Inflammatory macrophage treated with lipopolysaccharide for 1 hour (primary cell): ENCODE measurements at places on chromosomes 1 and 21.

GRCh38 chr1:19006000-19006399, 49.5 kb upstream of the IFFO2 start:
- no peak for DNase-seq

- DNase-seq, result no peak
These were observed 156.0 kb downstream of the PDE4B start for GRCh38 chr1:65948609-65949229.

- no peak for DNase-seq
These were observed 47.9 kb downstream of the SRRM1 start for GRCh38 chr1:24691051-24691450.

DNA sequence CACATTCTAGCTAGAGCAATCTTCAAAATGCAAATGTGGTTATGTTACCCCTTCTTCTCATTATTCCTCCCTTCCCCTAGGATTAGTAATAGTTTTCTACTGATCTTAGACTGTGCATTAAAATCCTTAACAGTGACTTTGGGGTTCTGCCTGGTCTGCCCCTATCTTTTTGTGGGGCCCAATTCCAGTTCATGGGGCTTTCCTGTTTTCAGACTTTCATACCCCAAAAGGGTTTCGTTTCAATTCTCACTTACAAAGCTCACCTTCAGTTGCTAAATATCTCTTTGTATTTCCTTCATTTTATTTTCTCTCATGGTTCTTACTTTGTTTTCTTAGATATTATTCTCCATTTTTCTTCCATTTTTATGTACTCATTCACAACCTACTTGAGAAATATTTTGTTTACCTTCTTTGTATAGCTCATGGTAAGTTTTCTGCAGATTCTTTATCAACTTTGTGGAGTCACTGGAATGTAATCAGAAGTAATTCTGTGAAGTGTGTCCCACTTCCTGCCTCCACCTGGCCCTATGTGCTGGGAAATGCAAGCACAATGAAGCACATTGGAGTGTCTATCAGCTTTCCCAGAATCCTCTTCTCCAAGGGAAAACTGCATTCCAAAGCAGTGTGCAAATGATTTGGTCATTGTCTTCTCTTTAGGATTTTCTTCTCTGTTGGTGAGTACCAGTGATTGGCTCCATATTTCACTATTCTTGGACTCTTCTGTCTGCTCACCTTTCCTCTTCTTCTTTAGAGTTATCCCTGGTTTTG, 350.2 kb downstream of the ZNF326 start:
- DNase-seq, result no peak

DNA sequence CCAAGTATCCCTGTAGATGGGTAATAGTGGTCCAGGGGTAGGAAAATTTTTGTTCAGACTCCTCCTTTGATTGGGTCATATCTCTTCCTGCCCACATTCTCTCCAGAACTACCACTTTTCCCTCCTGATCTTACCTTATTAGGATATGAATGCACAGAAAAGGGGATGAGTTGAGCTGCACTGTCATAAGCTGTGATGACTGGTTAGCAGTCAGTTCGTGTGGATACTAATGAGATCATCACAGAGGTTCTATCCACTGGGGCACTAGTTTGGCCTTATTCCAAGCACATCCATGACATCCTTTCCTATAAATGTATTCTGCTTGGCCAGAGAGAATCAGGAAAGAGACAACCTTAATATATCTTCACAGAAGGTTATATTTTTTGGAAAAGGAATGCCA, 22.1 kb upstream of the TBX15 start:
- DNase-seq, result no peak

DNA sequence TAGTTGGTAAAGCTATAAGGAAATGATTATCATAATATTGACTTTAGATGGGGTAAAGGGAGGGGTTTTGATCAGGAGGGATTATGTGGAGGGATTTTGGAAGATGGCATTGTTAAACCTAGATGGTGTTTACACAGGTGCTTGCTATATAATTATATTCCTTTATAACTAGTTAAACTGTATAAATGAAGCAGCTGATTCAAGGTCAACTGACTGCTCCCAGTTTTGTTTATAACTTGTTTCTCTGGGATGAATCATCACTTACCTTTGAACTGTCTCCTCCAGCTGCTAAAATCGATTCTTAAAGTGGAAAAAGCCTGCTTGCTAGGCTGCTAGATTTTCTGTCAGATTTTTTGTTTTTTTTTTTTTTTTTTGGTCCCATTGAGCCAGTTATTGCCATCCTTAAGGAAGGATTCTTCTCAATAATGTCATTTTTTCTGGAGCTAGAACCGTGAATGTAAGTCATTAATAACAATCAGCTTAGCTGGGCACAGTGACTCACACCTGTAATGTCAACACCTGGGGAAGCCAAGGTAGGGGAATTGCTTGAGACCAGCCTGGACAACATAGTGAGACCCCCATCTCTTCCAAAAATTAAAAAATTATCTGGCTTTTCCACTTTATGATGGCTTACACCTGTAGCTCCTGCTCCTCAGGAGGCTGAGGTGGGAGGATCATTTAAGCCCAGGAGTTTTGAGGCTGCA, 153.2 kb downstream of the PIK3R3 start:
- no peak for DNase-seq

- DNase-seq, result no peak
These were observed 27.2 kb downstream of the C8B start for GRCh38 chr1:56938646-56939045.

DNA sequence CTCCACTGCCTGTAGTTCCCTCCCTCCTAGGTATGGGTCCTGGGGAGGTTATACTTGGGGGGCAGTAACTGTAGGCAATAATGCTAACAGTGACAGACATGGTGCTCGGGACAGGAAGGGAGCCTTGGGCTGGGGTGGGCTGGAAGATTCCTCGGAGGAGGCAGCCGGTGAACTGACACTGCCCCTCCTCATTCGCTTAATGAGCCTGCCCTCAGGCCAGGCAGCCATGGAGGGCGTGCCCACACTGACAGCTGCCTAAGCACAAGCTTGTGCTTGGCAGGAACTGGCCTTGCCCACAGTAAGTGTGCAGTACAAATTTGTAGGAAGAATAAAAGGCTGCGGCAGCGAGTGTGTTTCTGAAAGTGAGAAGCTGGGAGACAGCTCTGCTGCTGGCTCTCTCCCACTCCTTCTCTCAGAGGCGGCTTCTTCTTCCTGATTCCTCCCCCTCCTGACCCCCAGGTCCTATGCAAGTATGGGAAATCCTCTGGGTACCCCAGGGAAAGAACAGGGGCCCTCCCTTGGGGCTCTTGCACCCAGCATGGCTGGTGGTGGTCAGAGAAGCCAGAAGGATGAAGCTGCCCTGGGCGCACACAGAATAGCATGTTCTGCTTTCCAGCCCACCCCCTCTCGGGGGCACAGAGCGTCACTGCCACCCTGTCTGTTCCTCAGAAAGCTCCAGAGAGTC, 23.6 kb downstream of the OPTC start:
- peak; percentile 88 for DNase-seq

DNA sequence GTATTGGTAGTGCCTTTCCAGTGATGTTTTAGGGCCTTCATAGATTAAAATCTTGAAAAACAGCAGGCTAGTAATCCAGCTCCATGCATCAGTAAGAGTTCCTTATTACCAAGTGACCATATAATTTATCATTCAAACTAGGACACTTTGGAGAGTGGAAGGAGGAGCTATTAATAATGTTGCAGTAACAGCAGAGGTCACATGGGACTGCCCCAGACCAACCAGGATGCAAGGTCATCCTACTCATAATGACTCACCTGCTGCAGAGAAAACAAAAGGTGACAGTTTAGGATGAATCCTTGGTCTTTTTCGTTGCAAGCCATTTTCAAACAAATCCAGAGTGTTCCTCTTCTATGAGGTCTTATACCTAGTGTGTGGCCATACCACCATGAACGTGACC, 187.4 kb downstream of the NUF2 start:
- DNase-seq, result no peak

- peak; percentile 95 for DNase-seq
These were observed 154.4 kb downstream of the PLPP3 start for GRCh38 chr1:56424744-56425493.

GRCh38 chr1:110542725-110543124, 23.8 kb upstream of the KCNA10 start:
- peak; percentile 75 for DNase-seq

GRCh38 chr1:31703431-31704270, at the start of gene COL16A1:
TSS of gene COL16A1 (minus strand) at chr1:31704017. CDS start at chr1:31702193, 1,824 bp downstream.
- no peak for DNase-seq

DNA sequence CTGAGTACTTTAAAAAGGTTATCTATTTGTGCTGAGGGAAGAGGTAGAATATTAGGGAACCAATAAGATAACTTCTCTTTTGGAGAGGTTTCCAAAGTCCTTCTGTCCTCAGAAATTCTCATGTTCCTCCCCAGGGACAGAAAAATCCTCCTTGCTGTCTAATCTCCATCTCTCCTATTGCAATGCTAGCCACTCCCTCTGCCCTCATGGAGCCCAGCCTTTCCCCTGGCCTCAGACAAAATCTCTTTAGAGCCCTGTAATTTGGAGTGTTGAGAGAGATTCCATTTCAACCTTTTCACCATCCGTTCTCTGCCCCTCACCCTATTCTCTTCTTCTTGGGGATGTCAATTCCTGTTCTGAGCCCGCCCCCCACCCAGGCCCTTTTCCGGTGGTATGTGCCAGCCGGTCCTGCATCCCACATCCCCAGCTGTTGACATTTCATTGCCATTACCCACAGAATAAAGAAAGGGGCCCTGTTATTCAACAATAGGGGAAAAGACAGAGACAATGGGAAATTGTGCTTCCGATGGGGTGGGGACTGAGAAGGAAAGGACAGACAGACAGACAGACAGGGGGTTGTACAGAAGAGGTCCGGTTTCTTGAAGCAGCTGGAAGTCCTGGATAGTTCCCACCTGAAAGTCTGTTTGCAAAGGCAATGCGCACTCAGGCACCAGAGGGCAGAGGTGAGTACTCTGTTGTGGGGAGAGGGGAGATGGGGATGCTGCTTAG, at the start of gene HAPLN2:
Gene HAPLN2 (plus strand): TSS at position 563 of the 729 bp plus-strand sequence. CDS start 4,076 bp downstream, outside the sequence.
- DNase-seq, result no peak

DNA sequence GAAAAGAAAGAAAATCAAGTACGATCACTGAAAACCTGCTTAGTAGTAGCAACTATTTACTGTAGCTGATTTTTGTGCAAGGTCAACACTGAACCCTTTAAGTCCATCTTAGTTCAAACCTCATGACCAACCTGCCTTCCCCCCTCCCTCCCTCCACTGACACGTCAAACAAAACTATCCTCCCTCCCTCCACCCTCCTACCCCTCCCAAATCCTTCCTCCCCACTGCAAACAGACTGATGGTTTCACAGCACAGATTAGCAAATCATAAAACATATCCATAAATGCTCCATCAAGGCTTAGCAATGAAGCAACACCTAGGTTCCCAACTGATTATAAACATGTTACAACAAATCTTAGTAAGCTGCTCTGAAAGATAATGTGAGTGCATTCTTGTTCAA, 164.3 kb upstream of the GREM2 start:
- DNase-seq, result no peak

GRCh38 chr1:192789871-192790270, 19.0 kb upstream of the RGS2 start:
- peak; percentile 79 for DNase-seq
